A549 (cell line): ENCODE measurements at places on chromosomes 5 and 9.

GRCh38 chr9:17191082-17191481 is 56.2 kb downstream of the CNTLN start:
- no peak for DNase-seq

GRCh38 chr5:3594510-3595005 is 1.1 kb upstream of the IRX1 start:
- DNase-seq: peak; percentile 1

DNA sequence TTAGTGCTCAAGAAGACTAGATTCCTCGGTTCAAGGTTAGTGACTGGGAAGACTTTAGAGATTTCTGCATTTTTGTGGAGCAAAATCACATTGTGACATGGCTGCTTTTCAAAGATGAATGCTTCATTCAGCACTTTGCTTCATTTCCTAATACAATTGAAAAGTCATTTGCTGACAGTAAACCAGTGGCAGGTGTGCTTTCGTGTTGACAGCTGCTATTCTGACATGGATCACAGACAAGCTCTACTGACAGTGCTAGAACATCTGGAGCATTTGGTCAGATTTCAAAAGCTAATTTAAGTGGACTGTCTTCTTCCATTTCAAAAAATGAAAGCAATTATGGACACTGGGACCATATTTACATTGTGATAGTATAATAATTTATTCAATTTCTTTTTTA is 1060.1 kb downstream of the PTPRD start:
- DNase-seq: no peak

GRCh38 chr5:75363726-75364495 is 26.9 kb downstream of the HMGCR start:
- no peak for DNase-seq

- DNase-seq: no peak
These were observed 73.6 kb upstream of the STARD4 start for GRCh38 chr5:111585946-111586345.

- DNase-seq: no peak
These were observed 92.3 kb upstream of the PUM3 start for GRCh38 chr9:2936221-2936620.

- DNase-seq: peak; percentile 87
These were observed 87.8 kb downstream of the RXRA start for GRCh38 chr9:134413890-134414623.

- DNase-seq: no peak
These were observed 72.4 kb upstream of the NTRK2 start for GRCh38 chr9:84597131-84597530.

DNA sequence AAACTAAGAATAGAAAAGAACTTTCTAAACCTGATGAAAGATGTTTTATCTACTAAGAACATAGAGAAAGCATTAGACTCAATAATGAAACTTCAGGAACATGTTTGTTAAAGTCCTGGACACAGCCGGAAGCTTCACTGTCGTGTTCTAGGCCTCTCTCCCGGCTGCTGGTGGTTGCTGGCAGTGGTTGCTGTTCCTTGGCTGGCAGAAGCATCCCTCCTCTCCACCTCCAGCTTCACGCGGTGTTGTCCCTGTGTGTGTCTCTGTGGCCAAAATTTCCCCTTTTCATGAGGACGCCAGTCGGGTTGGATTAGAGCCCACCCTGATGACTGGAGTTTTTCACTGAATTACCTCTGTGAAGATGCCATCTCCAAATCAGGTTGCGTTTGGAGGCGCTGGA is 6.5 kb upstream of the MED10 start:
- no peak for DNase-seq

DNA sequence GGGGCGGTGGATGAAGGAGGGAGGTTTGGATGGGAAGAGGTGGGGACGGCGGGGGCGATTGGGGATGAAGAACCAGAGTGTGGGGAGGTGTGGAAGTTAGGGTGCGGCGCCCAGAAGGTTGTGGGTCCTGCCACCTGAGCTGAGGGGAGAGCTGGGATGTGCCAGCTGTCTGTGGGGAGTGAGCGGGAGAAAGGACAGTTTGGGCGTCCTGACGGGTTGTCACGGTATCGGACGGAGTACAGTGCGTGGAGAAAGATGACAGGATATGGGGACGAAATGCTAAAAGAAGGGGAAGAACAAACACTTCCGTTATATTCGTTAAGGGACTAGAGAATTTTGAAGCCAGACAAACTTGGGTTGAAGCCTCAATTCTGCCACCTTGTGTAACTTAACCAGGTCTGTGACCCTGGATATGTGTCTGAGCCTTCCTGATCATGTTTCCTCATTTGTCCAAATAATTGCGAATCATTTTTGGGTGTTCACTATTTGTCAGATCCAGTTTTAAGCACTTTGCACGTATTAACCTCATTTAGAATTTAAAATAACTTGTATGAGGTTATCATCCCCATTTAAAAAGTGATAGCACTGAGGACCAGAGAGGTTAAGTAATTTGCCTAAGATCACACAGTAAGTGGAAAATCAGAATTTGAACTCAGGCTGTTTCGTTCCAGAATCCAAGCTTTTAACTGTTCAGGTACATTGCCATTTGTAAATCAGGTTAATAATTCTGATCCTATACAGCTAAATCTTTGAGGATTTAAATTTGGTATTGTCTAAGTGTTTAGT is 689 bp downstream of the CNTRL start:
- no peak for DNase-seq

DNA sequence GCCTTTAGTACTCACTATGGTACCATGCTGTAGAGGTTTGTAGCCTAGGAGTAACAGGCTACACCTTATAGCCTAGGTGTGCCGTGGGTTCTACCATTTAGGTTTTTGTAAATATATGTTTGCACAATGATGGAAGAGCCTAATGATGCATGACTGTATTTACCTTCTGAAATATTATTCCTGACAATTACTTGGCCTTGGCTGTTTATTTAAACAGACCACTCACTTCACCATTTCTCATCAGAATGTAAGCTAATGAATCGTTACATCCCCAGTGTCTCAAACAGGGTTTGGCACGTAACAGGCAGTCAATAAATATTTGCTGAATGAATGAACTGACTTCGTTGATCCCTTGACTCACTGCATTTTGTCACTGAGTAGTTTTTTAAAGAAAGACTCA is 93.1 kb downstream of the MED27 start:
- no peak for DNase-seq

DNA sequence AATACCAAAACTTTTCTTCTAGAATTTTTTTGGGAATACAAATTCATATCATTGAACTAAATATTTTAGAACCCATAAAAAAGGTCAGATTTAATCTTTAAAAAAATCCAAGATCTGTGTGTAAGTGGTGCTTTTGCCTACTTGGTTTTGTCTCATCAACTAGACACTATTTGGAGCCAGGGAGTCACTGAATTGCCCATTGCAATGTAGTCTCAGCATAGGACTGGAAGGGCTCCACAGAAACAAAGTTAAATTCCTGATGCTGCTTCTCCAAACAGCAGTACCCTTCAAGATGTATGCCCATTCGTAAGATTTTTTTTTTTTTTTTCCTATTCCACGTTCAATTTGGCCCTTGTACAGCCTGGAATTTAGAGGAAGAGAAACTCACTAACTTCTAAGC is 208.0 kb upstream of the MPDZ start:
- DNase-seq: no peak

GRCh38 chr9:124840300-124840833 is 12.9 kb upstream of the WDR38 start:
- peak; percentile 42 for DNase-seq

DNA sequence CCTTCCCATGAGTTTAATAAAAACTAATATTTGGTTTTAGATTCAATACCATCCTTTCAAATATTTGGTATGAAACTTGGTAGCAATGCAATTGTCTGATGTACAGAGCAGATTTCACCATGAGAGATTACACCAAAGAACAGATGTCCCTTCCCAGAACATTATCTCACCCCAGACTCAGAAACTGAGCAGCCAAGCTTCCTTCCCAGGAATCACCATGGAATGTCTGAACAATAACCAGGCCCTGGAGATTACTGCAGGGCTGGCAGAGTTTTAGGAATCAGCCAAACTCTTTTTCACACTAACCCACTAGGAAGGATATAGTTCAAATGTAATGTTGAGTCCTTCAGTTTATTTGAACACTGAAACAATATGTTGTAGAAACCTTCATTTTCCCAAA is 23.9 kb downstream of the CLTA start:
- DNase-seq: no peak

- no peak for DNase-seq
These were observed 285.7 kb upstream of the TUT7 start for GRCh38 chr9:86639899-86640379.

DNA sequence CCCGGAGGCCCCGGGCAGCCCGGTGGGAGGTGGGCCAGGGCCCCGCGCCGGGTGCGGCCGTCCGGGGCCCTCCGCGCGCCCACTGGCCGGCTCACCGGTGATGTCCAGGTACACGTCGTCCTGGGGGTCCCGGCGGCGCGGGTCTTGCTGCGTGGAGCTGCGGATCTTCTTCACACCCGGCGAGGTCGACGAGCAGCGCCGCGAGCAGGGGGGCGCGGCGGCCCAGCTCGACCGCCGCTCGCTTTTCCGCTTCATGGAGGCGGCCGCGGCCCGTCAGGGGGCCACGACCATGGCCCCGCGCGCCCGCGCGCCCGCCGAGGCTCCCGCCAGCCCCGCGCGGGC is 548 bp downstream of the CDC14B start:
- no peak for DNase-seq

DNA sequence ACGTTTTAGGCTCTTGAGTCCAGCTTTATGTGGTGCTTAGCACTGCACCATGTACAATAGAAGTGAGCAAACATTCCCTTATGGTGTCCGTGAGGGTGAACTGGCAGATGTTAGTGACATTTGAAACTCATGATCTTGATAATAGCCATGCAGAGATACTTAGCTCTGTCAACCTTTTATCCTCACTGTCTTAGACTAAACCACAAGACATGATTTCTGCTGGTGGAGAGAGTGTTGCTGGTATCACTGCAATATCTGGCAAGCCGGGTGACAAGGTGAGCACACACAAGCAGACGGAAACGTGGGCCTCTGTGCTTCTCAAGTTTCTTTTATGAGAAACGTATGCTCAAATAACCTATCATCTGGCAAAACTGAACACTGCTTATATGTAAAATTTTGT is 68.4 kb downstream of the CAST start:
- no peak for DNase-seq

- DNase-seq: no peak
These were observed 173.6 kb downstream of the FANCC start for GRCh38 chr9:95143591-95144561.

GRCh38 chr9:75185585-75186170 is 97.4 kb downstream of the OSTF1 start:
- peak; percentile 59 for DNase-seq

DNA sequence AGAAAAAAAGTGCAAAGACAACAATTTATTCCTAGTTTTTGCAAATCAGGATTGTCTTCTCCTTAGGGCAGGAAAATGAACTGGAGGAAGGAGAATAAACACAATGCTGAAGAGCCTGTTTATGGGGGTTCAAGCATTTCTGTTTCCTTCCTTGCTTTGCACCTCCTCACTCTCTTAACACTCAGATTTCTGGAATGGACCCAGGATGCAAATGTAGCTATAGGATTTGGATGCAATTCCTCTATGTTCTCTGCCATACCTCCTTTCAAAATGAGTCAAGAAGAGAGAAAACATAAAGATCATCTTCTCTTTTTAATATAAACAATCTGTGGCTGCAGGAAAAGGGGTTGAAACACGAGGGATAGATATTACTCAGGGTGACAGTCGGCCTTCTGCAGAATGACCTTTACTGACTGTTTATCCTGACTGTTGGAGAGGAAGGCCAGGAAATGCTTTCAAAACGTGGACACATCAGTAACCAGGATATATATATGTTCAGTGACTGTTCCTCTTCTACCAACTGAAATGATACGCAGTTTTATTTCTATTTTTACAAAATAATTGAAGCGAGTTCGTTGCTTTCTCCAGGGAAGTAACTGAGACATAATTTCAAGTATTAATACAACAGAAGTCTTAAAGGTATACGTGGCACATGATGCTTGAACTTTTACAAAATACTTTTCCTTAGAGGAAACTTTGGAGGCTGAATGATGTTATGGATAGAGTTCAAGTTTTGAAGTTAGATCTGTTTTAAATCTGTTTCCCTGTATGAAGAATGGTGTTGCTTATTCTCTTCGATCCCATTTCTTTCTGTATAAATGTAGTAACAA is 44.4 kb downstream of the ACTBL2 start:
- DNase-seq: no peak

DNA sequence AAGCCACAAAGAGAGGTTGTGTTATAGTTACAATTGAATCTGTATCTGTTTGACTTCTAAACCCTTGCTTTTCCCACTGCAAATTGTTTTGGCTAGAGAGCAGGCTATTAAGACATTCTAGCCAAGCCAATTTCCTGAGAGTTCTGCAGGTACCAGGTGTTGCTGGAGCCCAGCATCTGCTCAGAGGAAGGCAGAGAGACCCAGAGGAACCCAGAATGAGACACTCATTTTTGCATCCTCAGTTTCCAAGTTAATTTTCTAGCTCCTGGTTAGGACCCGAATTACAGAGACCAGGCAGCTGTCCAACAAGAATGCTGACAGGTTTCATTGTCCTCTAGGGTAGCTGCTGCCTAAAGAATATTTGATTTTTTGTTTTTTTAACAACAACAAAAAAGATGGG is 266.2 kb downstream of the TRIM32 start:
- no peak for DNase-seq

DNA sequence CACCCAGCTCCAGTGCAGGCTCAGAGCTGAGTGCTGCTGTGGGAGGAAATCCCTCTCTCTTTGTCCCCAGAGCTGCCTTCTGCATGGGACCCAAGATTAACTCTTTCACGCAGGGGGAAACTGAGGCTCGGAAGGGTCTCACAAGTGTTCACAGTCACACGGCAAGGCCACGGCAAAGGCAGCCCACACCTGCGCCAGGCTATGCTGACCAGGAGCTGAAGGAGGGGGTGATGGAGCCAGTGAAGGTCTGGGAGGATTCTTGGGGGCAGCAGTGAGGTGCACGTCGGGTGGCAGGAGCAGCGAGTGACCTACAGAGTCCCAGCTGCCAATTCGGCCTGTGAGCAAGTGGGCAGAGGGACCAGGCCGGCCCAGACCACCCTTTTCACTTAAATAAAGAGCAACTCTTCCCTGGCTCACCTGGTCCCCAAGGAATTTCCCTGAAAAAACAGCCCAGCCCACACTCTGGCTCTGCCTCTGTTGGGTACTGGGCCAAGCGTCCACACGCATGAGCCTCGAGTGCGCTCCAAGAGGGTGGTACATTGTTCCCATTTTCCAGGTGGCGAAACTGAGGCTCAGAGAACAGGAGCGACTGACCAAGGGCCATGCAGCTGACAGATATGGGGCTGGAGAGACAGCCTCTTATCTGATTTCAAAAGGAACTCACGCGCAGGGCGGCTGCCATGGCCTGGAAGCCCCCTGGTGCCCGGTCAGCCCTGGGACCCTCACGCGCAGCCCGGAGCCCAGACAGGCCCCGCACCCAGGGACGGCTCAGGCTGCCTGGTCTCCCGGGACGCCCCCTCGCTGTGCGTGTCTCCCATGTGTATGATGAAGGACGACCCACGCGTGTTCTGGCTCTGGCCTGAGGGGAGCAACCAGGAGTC is 28.2 kb downstream of the SARDH start:
- no peak for DNase-seq
